Stimulated activated CD8-positive, alpha-beta memory T cell treated with anti-CD3 and anti-CD28 coated beads, Interleukin-15, amount 100 ng/mL, for 48 hours (primary cell): ENCODE measurements at places on chromosomes 6 and 20.

GRCh38 chr6:129908356-129908755 lies 47.2 kb upstream of the TMEM244 start:
- no peak for DNase-seq

GRCh38 chr6:111633822-111634221 lies 28.1 kb upstream of the TRAF3IP2 start:
- no peak for DNase-seq

- no peak for DNase-seq
Measured at GRCh38 chr6:28496099-28496779, 19.4 kb downstream of the GPX6 start.

DNA sequence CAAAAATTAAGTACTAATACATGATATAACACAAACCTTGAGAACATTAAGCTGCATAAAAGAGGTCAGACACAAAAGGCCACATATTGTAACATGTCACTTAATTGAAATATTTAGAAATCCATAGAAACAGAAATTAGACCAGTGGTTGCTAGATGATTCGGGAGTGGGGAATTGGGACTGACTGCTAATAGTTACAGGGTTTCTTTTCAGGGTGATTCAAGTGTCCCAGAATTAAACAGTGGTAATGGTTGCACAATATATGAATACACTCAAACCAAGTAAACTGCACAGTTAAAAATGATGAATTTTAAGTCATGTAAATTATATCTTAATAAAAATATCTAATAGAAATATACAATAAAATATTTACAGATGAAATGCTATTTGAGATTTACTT lies 174.5 kb downstream of the WDR27 start:
- no peak for DNase-seq

DNA sequence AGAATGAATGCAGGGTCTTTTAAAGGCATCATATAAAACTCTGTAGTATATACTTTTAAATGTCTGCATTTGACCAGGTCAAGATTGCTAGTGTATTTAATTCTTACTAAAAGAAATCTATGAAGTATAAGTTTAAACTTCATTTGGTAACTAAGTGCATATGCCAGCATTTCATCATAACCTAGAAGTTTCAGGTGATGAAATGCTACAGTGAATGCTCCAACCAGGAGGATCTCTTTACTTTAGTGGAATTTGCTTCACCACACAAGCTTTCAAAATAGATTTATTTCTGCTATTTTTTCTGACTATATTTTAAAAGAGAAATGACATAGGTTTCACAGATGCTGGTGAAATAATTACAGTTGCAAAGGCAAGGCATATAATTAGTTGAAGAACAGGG lies 141.9 kb downstream of the HIVEP2 start:
- no peak for DNase-seq

GRCh38 chr6:85435851-85436250 lies 14.0 kb upstream of the NT5E start:
- no peak for DNase-seq

GRCh38 chr20:23072892-23073586 lies 13.1 kb downstream of the CD93 start:
- no peak for DNase-seq

GRCh38 chr6:36999751-37000125 lies 5.7 kb upstream of the FGD2 start:
- no peak for DNase-seq

- no peak for DNase-seq
Measured at GRCh38 chr20:42261766-42262270, 643.6 kb upstream of the CHD6 start.

DNA sequence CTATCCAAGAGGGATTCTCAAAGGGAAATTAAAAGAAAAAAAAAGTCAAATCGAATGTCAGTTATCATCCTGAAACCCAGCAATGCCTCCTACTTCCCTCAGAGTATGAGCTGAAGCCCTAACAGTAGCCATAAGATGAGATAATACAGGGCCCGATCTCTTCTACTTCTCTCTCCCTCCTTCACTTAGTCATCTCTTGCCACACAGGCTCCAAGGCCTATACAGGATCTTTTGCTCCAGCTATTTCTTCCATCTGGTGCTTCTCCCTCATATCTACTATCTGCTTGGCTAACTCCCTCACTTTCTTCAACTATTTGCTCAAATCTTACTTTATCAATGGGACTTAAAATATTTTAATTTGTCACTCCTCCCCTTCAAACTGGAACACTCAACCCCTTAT lies 215.3 kb downstream of the RNGTT start:
- no peak for DNase-seq

GRCh38 chr20:56433880-56434255 lies 21.8 kb downstream of the CASS4 start:
- DNase-seq = no peak

- no peak for DNase-seq
Measured at GRCh38 chr6:155228546-155229166, 35.2 kb upstream of the CLDN20 start.

- no peak for DNase-seq
Measured at GRCh38 chr6:19979059-19979458, 141.9 kb downstream of the ID4 start.

- no peak for DNase-seq
Measured at GRCh38 chr6:164982389-164982788, 327.0 kb downstream of the C6orf118 start.

DNA sequence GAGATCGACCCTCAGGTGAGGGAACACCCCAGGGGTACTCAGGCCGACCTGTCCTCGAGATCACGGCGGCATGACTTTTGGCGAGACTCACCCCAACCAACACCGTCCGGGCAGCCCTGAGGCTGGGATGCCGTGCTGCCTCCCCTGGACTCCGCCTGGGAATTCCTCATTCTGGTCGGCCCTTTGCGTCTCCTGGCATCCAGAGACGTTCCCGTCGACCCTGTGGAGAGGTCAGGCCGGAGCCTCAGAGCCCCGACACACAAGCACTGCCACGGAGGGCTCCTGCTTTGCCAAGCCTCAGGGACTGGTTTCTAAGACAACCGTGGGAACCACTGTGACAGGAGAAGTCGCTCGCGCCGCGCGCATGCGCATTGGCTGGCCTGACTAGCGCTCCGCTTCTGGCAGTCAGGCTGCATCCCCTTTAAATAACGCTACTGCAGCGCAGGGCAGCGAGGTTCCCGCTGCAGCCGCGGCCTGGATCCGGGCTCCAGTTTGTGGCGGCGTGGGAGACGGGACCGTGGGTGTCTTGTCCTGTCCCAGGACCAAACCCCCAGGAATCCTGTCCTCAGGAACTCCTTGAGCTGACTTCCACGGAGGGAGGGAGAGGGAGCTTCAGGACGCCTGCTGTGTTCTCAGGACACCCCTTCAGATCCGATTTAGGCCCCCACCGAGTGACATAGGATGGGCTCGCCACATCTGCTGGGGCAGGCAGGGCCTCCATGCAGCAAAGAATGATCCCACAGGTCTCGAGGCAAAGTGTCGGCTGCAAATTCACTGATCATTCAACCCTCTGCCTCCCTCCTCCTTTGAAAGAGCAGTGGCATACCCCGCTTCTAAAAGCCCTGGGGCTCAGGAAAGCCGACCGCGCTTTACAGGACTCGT lies 163.2 kb upstream of the ZNF337 start:
- DNase-seq = peak; percentile 58

DNA sequence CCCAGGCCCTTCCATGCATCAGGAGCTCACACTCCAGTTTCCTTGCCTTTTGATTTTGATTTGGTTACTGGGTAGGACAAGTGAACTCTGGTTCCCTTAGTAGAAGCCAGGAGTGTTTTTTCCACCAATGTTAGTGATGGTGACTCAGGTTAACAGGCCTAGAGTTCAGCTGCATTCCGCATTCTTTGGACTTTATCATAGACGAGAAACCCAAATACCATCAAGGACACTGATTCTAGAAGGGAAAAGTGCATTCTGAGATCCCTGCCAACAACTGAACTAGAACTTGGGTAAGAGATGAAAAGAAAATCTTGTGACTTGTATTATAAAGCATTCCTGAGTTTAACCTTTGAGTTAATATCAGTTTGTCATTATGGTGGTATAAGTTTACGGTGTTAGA lies 8.9 kb downstream of the GSS start:
- no peak for DNase-seq

GRCh38 chr20:24683676-24684075 lies 214.2 kb downstream of the SYNDIG1 start:
- DNase-seq = no peak

- no peak for DNase-seq
Measured at GRCh38 chr6:142326540-142326939, 24.7 kb downstream of the ADGRG6 start.
